ENCODE measurements at places on chromosomes 11 and 22. TPM values are rescaled to one million over a fixed set of nuclear protein-coding genes. Genes with fewer than 3 reads are reported as not detected.
A peak's percentile ranks its signal among the peaks of the same experiment; 100 is the strongest.

DNA sequence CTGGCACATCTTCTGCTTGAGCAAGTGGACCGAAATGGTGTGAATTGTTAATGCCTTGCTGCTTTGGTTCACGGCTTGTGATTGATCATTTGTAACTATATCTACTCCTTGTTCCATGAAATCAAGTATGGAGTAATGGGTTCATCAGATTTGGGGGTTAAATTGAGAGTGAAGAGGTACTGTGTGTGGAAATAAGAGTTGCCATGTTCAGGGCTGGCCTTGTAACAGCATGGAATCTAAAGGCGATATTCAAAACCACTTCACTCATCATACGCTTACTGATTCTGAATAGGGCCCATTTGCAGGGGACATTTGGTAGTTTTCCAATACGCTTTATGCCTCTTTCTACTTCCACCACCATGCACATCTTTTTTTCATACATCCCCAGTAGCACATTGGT is 122.2 kb downstream of the DCDC1 start:
- no peak for DNase-seq

Gene SLC22A12
- not detected for polyA plus RNA-seq

DNA sequence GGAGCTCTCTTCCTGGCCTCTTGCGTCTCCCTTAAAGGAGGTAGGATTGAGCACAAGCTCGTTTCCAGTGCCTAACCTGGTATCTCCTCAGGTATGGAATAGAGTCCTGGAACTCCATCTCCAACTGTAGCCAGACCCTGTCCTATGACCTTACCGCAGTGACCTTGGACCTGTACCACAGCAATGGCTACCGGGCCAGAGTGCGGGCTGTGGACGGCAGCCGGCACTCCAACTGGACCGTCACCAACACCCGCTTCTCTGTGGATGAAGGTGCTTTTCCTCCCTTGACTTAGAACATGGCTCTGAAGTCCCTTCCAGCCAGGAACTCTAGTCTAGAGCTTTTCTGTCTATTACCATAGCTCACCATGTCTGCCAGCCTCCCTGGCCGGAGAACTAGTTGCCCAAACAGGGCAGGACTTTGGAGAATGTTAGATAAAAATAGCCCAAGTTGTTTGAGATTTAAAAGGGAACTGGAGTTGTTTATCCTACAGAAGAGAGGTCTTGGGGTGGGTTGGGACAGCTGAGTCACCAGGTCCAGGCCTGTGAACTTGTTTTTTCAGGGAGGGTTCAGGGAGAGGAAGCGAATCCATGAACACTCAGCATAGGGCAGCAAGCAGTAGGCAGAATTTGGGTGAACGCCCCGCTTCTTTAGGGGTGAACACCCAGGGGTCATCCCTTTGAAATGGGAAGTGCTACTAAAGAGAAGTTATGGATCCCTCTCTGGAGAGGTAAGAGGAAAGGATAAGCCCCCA is 3.3 kb downstream of the IL10RA start:
- no peak for DNase-seq

DNA sequence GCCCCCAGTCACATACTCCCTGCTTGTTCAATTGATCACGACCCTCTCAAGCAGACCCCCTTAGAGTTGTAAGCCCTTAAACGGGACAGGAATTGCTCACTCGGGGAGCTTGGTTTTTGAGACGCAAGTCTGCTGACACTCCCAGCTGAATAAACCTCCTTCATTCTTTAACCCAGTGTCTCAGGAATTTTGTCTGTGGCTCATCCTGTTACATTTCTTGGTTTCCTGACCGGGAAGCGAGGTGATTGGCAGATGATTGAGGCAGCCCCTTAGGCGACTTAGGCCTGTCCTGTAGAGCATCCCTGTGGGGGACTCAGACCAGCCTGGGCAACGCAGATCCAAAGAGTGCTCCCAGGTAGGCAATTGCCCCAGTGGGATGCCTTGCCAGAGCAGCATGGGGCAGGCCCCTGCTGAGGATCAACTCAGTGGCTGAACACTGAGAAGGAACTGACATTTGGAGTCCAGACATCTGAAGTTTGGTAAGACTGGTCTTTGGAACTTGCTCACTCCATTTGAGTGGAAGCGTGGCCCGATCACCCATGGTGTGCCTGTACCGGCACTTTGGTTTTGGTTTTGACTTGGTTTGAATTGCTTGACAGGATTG is 51.5 kb downstream of the NEU3 start:
- DNase-seq: no peak

Gene NECTIN1
- polyA plus RNA-seq: 29.1 TPM

DNA sequence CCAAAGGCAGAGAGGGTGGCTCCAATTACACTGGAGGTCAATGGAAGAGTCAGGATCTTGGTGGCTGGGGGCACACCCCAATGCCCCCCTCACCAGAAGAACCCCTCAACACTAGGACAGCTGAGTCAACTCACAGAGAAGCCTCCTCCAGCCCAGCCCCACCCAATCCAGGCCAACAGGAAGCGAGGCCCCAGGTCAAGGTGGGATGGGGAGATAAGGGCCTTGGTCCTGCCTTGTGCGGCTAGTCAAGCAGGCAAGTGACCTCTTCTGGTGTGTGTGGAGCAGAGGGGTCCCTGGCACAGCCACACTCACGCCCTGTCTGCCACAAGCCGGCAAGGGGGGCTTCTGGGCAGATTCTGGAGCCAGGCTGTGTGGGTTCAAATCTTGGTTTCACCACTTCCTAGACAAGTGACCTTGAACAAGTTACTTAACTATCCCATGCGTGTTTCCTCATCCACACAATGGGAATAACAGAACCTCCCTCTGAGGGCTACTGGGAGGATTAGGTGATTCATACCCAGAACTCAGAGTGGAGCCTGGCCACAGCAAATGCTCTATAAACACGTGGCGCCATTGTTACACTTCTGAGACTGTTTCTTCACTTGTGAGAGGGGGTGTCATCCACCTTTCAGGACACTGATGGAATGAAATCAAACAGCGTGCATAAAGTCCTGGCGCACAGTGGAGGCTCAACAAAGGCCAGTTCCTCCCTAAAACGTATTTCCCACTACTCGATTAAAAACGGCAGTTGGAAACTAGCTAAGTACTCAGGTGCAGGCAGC is 3.2 kb downstream of the TTLL12 start:
- no peak for DNase-seq

Gene OOSP1
- not detected for polyA plus RNA-seq

- no peak for DNase-seq
These were observed 312.1 kb downstream of the NTM start for GRCh38 chr11:131682373-131683015.

DNA sequence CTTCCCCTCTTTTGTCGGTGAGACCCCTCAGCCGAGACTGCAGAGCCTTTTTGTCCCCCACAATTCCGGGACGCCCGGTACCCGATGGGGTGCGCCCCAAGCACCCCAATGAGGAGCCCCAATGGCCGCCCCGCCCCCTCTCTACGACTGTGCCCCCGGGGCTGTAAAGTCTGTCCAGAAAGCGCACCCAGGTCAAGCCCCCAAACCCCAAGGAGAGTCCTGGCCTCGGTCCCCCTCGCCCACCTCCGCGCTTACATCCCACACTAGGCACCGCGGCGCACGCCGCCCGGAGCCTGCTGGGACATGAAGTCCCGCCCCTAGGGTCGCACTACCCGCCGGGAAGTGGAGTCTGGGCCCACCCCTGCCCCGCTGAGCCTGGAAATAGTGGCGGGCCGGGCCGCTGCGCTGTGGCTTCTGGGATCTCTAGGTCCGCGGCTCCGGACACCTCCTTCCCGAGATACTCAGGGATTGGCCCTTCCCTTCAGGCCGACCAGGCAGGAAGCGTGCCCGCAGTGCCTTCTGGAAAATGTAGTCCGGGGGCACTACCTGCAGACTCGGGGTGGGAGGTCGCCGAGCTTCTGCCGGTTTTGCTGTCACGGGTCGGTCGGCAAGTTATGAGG is at the start of gene MEN1:
Gene MEN1, minus strand, starts transcription at position 281 of the 620 bp plus-strand sequence. CDS start 442 bp downstream, outside the sequence.
- DNase-seq: peak; percentile 95

DNA sequence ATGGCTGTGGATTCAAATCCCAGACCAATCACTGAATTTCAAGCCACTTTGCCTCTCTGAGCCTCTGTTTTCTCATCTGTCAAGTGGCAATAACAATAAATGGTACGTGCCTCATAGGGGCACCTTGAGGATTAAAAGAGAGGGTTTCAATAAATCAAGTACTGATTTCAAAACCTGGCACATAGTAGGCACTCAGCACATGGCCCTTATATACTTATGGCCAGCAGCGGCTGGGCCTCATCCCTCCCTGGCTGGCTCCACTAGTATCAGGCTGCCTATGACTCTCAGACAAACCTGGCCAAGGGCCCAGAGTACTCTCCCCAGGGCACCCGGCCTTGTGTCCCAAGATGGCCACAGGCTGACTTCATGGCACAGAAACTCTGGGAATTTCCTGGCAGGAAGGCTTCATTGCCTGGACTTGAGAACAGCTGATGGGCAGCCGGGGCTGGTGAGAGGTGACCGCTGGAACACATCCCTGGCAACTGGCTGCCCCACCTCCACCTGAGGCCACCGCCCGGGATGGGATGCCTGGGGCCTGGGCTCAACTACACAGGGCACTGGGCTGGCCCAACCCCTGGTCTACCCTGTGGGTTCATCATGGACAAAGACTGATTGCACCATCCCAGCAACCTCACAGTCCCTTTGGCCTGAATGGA is 3.4 kb downstream of the FADS3 start:
- no peak for DNase-seq

DNA sequence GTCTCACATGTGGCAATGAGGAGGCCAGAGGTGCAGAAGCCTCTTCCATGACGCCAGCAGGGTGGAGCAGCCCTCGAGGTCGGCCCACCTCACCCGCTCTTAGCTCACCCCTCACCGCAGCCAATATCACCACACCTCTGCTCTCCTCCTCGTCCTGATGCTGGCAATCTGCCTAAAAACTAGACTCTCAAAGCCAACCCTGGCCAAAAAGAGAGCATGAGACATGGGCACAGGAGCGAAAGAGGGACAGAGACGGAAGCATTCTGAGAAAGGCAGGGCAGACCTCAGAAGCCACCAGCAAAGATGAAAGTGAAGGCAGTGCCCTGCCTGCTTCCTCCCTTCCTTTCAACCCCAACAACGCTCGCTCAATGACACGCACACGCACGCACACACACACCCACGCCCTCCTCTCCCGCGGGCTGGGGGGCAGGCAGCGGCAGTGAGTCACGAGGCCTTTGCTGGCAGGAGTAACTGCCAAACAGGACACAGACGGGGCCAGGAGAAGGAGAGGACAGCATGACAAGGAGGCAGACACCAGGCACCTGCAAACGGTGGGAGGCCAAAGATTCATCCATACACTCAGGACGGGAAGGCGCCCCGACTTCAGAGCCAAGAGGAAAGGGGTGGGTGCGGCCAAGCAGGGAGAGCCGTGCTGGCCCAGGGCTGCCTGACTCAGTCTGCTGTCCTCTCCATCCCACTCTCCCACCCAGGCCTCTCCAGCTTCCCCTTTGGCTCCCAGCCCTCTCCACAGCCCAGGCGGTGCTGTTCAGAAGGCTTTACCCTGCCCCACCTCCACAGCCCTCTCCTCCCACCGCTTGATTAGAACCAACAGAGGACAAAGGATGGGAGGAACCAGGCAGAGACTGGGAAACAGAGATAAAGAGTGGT is 11.4 kb downstream of the IGSF9B start:
- no peak for DNase-seq

GRCh38 chr11:57459164-57460021 is 935 bp upstream of the RTN4RL2 start:
- no peak for DNase-seq

DNA sequence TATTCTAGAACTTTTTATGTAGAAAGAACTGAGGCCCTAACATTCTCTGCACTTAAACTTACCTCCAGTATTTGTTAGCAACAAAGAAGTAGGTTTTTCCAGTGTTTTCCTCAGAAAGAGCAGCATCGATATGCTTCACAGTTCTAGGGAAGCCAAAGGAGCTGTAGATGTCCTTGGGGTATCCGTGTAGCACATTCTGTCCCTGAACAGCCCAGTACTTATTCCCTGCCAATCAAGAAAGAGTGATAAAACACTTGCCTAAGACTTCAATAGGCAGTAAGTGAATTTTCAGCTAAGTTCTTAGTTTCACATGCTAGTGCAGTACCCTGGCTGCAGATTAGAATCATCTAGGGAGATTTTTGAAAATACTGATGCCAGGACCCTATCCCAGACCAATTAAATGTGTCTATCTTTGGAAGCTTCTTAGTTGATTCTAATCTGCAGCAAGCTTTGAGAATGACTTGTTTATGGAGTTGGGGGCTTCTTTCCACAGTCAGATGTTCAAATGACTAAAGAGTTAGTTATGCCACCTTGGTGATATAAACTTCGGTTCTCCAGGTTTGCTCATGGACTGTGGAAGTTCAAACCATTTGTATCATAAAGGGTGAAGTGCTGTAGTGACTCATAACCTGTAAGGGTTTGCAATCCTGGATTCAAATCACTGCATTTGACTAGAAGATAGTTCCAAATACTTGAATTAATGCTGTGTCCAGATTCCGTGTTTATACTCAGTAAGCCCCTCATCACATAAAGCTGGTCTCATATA is 6.5 kb downstream of the MMP1 start:
- no peak for DNase-seq
